ENCODE measurements at places on chromosomes 3 and 15. TPM values are rescaled to one million over a fixed set of nuclear protein-coding genes. Genes with fewer than 3 reads are reported as not detected.

The CFAP92 gene
- 0.77 TPM for total RNA-seq

The SEMA7A gene
- total RNA-seq = 2.0 TPM

DNA sequence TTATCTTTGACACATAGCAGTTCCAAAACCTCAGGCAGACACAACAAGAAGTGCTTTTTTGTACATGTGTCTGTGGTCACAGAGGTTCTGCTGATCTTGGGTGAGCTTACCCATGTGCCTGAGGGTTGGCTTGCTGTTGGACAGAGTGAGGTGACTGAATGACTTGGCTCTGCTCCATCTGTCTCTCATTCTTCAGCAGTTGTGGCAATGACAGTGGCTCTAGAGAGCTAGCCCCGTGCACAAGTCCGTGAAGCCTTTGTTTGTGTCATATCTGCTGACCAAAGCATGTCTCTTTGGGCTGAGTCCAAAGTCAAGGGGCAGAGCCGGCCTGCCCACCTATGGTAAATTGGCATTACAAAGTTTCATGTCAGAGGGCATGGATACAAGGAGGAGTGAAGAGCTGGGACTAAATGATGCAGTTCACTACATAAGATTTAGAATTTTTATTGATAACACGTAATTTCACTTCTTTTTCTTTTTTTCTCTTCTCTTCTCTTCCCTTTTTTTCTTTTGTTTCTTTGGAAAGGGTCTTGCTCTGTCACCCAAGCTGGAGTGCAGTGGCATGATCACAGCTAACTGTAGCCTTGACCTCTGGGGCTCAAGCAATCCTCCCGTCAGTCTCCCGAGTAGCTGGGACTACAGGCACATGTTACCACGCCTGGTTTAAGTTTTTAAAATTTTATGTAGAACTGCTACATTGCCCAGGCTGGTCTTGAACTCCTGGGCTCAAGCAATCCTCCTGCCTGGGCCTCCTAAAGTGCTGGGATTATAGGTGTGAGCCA, 77.9 kb downstream of the ITPR1 start:
- H3K4me1 ChIP-seq = no peaks in the 10 kb centered on the region
- no peaks in the 10 kb centered on the region for H3K36me3 ChIP-seq
- no peak for DNase-seq

DNA sequence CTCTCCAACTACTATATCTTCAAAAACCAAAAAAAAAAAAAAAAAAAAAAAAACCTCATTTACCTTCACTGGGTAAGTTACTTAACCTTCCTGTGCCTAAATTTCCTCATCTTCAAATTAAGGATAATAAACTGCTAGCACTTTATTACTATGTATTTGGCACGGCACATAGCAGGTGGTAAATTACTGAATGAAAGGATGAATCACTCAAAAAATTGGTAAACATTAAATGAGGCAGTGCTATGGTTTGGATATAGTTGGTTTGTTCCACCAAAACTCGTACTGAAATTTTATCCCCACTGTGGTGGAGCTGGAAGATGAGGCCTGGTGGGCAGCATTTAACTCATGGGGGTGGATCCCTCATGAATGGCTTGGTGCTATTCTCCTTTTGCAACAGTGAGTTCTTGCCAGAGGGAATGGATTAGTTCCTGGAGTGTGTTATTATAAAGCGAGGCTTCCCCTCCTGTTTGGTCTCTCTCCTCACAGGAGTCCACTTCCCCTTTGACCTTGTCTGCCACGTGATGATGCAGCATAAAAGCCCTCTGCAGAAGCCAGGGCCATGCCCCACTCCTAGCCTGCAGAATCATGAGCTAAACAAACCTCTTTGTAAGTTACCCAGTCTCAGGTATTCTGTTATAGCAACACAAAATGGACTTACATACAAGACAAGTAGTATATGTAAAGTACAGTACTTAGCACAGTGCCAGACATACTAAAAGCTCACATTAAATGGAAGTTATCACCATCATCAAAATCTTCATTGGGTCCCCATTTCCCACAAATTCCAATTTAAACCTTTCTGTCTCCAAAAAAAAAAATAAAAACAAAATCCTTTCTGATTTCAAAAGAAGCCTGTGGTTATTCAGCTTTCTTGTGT, 20.6 kb downstream of the DCUN1D1 start:
- no peaks in the 10 kb centered on the region for H3K4me1 ChIP-seq
- H3K27ac ChIP-seq = peak overlapping the region; percentile 11
- H3K27me3 ChIP-seq = no peaks in the 10 kb centered on the region
- no peak overlapping the region for H3K4me3 ChIP-seq

DNA sequence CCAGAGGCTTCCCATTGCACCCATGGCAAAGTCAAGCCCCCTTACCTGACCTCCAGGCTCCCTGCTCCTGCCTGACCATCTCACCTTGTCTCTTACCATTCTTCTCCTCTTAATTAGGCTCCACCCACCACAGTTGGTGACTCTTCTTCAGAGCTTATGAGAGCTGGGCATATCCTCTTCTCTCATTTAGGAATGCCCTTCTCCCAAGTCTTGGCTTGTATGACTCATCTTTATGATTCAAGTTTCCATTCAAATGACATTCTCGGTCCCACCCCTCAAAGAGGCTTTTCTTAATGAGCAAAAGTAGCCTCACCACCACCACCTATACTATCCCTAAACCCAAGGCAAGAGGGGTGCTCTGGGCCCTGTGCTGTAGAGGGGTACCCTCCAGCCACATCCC, 55.3 kb upstream of the NUDT16 start:
- H3K36me3 ChIP-seq = no peaks in the 10 kb centered on the region
- no peak for DNase-seq
- H3K4me3 ChIP-seq = no peak overlapping the region
- H3K4me1 ChIP-seq = no peaks in the 10 kb centered on the region

Data from colonic mucosa (tissue), 4 donors.